ENCODE measurements at places on chromosomes 6 and 20. TPM values are rescaled to one million over a fixed set of nuclear protein-coding genes. Genes with fewer than 3 reads are reported as not detected.

DNA sequence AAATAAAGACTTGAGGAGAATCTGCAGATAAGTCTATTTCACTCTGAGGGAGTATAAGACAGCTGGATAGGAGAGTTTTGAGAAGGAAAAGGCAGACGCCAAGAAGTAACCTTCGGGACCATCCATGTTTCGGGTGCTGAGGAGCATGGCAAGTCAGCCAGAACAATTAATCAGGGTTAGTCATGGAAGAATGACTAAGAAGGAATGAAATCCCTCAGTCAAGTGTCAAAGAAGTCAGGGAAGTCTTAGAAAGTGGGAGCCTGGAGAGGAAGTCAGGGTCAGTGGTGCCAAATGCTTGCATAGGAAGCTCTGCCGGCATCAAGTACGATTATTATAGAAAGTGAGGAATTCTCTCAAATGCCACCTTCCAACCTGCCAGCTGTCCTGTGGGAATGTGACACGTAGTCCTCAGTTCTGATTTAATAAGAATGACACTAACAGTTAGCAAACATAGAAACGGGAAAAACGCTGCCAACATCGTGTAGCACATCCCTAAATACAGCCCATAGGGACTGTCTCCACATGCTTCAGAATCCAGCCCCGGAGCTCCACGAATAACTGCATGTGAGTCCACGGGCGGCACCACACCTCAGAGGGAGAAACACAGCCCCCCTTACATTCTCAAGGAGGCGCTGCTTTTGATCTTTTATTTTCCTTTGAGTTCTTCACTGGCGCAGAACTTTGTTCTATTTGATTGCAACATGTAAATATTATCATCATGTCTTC is 602.7 kb downstream of the PRKN start:
- H3K4me1 ChIP-seq: peaks cover 32% of the 10 kb centered on the region
- H3K27ac ChIP-seq: no peak overlapping the region
- H3K36me3 ChIP-seq: no peaks in the 10 kb centered on the region
- no peaks in the 10 kb centered on the region for H3K27me3 ChIP-seq
- DNase-seq: no peak

PLEKHG1 gene
- 4.3 TPM for total RNA-seq

DNA sequence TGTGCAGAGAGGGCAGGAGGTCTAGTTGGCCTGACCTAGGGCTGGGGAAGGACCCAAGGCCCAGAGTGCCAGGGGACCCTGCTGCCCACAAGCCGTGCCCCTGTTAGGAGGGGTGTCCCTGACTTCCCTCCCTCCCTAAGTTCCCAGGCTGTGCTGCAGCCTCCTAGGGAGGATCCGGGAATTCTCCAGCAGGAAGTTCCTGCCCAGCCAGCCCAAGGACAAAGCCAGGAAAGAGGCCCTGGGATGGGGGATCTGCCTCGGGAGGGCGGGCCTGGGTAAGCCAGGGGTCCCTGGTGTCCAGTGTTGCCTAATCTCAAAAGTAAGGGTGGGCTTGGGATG is 9.3 kb upstream of the BAK1 start:
- no peaks in the 10 kb centered on the region for H3K36me3 ChIP-seq
- no peak overlapping the region for H3K4me3 ChIP-seq
- peaks cover 21% of the 10 kb centered on the region for H3K4me1 ChIP-seq
- H3K27me3 ChIP-seq: no peaks in the 10 kb centered on the region

- no peaks in the 10 kb centered on the region for H3K36me3 ChIP-seq
- H3K4me1 ChIP-seq: no peaks in the 10 kb centered on the region
- no peak for DNase-seq
- H3K4me3 ChIP-seq: no peak overlapping the region
- peaks cover 28% of the 10 kb centered on the region for H3K27me3 ChIP-seq
- H3K27ac ChIP-seq: no peak overlapping the region
Observed at GRCh38 chr6:111195656-111196055, 108.4 kb downstream of the SLC16A10 start.

GRCh38 chr6:22149501-22150367 is 147.1 kb downstream of the PRL start:
- H3K36me3 ChIP-seq: no peaks in the 10 kb centered on the region
- DNase-seq: no peak
- no peak overlapping the region for H3K4me3 ChIP-seq
- peaks cover 64% of the 10 kb centered on the region for H3K4me1 ChIP-seq
- no peak overlapping the region for H3K27ac ChIP-seq
- H3K27me3 ChIP-seq: no peaks in the 10 kb centered on the region

GRCh38 chr6:97449444-97449966 is 166.5 kb upstream of the MMS22L start:
- H3K4me3 ChIP-seq: no peak overlapping the region
- no peaks in the 10 kb centered on the region for H3K4me1 ChIP-seq
- no peak overlapping the region for H3K27ac ChIP-seq
- H3K27me3 ChIP-seq: peaks cover 13% of the 10 kb centered on the region
- no peaks in the 10 kb centered on the region for H3K36me3 ChIP-seq

DNA sequence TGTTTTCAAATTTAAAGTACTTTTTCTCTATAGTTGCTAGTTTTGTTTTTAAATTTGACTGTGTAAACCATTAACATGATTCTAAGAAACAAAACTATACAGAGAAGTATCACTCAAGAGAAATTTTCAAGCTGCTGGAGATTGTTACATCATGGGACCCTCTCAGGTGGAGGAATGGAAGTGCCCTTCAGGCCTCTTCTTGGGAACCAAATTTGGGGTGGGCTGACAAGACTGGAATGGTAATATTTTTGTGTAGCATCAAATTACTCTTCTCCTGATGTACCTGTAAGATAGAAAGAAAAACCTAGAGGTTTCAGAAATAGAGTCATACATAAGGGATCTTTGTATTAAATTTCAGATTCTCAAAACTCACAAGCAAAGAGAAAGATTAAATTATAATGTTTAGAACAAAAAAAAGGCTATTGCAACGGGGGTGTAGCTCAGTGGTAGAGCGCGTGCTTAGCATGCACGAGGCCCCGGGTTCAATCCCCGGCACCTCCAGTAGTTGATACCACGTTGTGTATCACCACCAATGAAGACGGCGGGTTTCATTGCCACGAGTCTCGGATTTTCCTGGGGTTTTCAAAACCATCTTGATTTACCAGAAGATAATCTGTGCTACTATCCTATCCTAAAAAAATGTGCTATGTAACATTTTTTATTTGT is 193.7 kb downstream of the GPX5 start:
- H3K4me1 ChIP-seq: no peaks in the 10 kb centered on the region
- no peak overlapping the region for H3K4me3 ChIP-seq
- H3K27me3 ChIP-seq: peaks cover 40% of the 10 kb centered on the region
- H3K27ac ChIP-seq: no peak overlapping the region

BTN1A1 gene
- not detected for total RNA-seq

DNA sequence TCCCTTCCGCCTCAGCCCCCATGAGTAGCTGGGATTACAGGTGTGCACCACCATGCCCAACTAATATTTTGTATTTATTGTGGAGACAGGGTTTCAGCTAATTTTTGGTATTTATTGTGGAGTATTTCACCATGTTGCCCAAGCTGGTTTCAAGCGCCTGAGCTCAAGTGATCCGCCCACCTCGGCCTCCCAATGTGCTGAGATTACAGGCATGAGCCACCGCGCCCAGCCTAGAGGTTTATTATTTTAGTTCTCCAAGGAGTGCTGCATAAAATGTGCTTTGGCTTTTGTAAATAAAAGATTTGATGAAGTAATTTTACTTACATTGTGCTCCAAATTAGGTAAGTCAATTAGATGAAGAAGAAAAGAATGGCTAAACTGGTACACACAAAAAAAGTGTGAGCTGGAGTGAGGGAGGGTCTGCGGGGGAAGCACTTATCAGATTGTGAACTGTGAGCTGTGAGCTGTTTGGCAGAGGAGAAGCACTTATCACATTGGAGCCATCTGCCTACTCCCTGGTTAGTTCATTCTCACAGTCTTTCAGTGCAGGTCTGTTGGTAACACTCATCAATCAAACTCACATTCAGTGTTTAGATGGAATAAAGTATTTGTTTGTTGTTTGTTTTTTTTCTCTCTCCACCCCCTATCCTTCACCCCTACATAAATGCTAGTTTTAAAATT is 398.0 kb downstream of the EPHA7 start:
- DNase-seq: no peak
- H3K4me1 ChIP-seq: no peaks in the 10 kb centered on the region
- no peak overlapping the region for H3K4me3 ChIP-seq
- no peaks in the 10 kb centered on the region for H3K36me3 ChIP-seq
- peaks cover 3% of the 10 kb centered on the region for H3K27me3 ChIP-seq

SMIM29 gene
- 23.4 TPM for total RNA-seq

DNA sequence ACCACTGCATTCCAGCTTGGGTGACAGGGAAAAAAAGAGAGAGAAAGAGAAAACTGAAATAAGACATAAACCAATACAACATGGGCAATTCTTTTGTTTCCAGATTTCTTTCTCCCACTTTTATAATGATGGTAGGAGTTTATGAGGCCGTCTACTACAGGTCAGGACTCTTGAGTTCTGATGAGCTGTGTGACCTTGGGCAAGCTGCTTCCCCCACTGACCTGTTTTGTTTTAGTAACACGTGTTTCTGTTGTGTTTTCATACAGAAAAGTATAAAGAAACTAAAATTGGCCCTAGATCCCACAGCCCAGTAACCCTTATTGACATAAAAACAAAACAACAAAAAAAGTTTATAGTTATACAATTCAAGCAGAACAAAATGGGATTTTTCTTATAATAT is 22.9 kb upstream of the AAR2 start:
- DNase-seq: no peak
- H3K27me3 ChIP-seq: no peaks in the 10 kb centered on the region
- no peak overlapping the region for H3K4me3 ChIP-seq
- no peaks in the 10 kb centered on the region for H3K4me1 ChIP-seq
- H3K27ac ChIP-seq: no peak overlapping the region

RAB44 gene
- total RNA-seq: not detected

- no peak overlapping the region for H3K27ac ChIP-seq
- no peak overlapping the region for H3K4me3 ChIP-seq
- no peak for DNase-seq
- H3K27me3 ChIP-seq: no peaks in the 10 kb centered on the region
Observed at GRCh38 chr20:60447703-60448102, 489.5 kb downstream of the CDH26 start.

- no peak overlapping the region for H3K4me3 ChIP-seq
- no peaks in the 10 kb centered on the region for H3K36me3 ChIP-seq
- no peak overlapping the region for H3K27ac ChIP-seq
- no peaks in the 10 kb centered on the region for H3K4me1 ChIP-seq
- DNase-seq: no peak
Observed at GRCh38 chr20:42613076-42613475, 576.6 kb downstream of the PTPRT start.

ANKRD66 gene
- not detected for total RNA-seq

GRCh38 chr6:6434151-6434550 is 113.7 kb upstream of the F13A1 start:
- H3K27me3 ChIP-seq: peaks cover 10% of the 10 kb centered on the region
- no peaks in the 10 kb centered on the region for H3K36me3 ChIP-seq
- H3K4me3 ChIP-seq: no peak overlapping the region
- H3K4me1 ChIP-seq: no peaks in the 10 kb centered on the region
- H3K27ac ChIP-seq: no peak overlapping the region

DNA sequence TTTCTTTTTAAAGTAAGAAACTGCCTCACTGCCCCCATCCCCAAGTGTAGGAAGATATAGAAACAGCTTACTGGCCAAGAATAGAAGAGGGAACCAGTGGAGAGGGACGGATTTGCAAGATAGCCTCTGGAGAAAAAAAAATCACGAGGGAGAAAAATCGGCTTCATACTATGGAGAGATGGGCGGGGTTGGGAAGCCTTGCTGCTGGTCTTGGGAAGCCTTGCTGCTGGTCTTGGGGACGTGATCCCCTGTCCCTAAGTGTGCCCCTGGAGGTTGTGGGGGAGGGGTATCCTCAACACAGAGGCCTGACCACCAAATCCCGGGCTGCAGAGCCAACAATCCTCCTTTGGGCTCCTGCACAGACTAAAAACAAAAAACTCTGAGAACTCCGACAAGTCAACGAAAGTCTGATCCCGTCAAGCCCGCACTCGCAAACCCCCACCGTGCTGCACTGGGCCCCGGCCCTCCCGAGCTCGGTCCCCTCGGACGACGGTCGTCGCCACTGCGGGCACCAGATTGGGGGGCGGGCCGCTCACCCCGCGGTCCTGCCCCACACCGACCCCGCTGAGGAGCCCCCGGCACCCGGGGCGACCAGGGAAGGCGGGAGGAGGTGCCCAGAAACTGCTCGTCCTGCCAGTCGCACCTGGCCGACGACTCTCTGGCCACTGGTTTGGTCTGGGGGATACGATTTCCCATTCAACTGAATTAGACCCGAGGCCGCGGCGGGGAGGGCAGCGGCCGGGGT is 750 bp downstream of the MAP7 start:
- H3K4me1 ChIP-seq: peaks cover 10% of the 10 kb centered on the region
- H3K36me3 ChIP-seq: no peaks in the 10 kb centered on the region
- no peak overlapping the region for H3K27ac ChIP-seq
- no peak for DNase-seq

GRCh38 chr6:54366667-54367327 is 58.6 kb downstream of the TINAG start:
- DNase-seq: no peak
- H3K4me3 ChIP-seq: peak overlapping the region; percentile 1

- H3K4me1 ChIP-seq: no peaks in the 10 kb centered on the region
- no peak overlapping the region for H3K27ac ChIP-seq
- H3K36me3 ChIP-seq: peaks cover 56% of the 10 kb centered on the region
- no peaks in the 10 kb centered on the region for H3K27me3 ChIP-seq
Observed at GRCh38 chr20:48975955-48976354, 54.4 kb downstream of the ARFGEF2 start.

GRCh38 chr6:6610031-6610591 is 21.6 kb downstream of the LY86 start:
- no peaks in the 10 kb centered on the region for H3K4me1 ChIP-seq
- no peak overlapping the region for H3K27ac ChIP-seq
- no peaks in the 10 kb centered on the region for H3K27me3 ChIP-seq
- no peak for DNase-seq
- H3K36me3 ChIP-seq: no peaks in the 10 kb centered on the region
- no peak overlapping the region for H3K4me3 ChIP-seq

DNA sequence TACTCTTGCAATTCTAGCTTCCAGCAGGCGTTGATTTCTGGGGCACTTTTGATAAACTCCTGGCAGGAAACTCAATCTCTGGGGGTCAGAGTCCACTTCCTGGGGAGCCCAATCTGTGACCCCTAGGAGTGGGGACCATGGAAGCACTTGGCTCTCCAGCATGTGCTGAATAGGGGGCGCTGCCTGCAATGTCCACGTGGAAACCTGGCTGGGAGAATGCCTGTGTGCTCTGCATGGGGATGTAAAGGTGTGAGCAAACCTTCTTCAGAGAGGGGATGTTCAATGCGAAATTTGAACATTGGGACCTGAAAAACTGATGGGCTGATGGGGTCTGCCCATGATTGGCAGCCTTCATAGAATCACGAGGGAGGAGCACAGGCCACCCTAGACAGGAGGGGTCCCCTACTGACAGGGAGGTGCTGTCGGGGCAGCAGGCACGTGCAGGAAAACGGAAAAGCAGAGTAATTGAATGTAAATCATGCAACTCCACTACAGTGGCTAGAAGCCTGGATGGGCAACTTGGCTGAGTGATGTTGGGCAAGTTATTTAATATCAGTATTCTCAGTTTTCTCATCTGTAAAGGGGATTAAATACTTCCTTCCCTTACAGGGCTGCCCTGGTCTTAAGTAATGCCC is 47.8 kb downstream of the CEP43 start:
- no peak overlapping the region for H3K4me3 ChIP-seq
- H3K4me1 ChIP-seq: no peaks in the 10 kb centered on the region
- H3K27ac ChIP-seq: no peak overlapping the region
- no peaks in the 10 kb centered on the region for H3K27me3 ChIP-seq
- DNase-seq: no peak

TMC2 gene
- total RNA-seq: not detected
